ENCODE measurements at places on chromosomes 7 and 10. TPM values are rescaled to one million over a fixed set of nuclear protein-coding genes. Genes with fewer than 3 reads are reported as not detected.

Gene NUDT13
- total RNA-seq = 1.4 TPM

Gene KIF11
- total RNA-seq = 29.2 TPM

GRCh38 chr7:151488096-151488495, 31.6 kb downstream of the RHEB start:
- no peak for DNase-seq

Gene ATRNL1
- total RNA-seq = 9.3 TPM

- DNase-seq = no peak
These were observed 620.8 kb upstream of the AUTS2 start for GRCh38 chr7:68977385-68978055.

Gene MSS51
- total RNA-seq = 1.6 TPM

DNA sequence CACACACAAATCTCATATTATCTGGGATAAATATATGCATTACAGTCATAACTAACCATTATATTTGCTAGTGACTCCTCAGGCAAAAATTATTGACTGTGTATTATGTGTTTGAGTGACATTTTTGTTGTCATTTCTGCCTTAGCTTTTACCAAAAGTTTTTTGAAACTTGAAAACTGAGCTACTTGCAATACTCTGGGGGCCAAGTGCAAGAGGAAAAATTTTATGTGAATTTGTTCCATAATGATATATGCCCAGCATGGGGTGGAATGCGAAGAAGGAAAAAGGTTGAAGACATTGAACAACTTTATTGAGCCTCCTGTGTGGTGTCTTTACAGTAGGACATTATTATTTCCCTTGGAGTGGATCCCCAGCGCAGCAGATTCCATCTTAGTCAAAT, 176.8 kb upstream of the FERD3L start:
- DNase-seq = no peak

Gene NKX1-2
- not detected for total RNA-seq

GRCh38 chr7:30323006-30323355, 38.6 kb downstream of the ZNRF2 start:
- DNase-seq = no peak

Gene WNT8B
- total RNA-seq = not detected

All from liver (tissue), 10 donors.